ENCODE measurements at places on chromosomes 7 and 10.

DNA sequence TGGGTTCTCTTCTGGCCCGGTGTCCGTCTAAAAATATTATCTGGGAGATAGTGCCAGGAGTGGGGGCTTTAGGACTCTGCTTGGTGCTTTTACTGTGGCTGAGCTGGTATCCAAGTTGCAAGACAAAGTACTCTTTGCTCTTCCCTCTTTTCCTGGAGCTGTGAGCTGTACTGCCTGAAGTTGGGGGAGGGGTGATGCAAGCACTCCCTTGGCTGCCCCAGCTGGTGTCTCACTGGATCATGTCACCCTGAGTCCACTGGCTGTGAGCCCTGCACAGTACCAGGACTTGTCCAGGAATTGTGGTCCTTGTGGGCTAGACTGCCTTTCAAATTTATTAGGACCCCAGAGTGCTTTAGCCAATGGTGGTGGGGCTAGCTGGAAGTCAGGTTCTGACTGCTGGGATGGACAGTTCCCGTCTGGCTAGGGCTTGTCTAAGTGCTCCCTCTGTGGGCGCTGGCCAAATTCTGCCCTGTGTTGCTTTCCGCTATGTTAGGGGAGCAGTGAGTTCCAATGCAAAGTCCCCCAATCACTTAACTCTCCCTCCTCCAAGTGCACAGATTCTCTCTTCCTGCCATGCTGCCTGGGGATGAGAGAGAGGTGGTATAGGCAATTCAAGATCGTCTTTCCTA is 13.1 kb downstream of the CC2D2B start:
- no peak for DNase-seq

GRCh38 chr10:44459671-44460070 is 74.8 kb upstream of the CXCL12 start:
- no peak for DNase-seq

DNA sequence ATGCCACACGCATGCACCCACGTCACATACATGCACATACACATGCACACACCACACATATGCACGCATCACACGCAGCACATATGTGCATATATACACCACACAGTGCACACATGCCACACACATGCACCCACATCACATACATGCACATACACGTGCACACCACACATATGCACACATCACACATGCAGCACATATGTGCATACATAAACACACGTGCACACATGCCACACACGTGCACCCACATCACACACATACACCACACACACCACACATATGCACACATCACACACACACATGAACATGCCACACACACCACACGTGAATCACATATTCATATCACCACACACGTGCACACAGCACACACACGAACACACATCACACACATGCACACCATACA is 338.8 kb downstream of the PTPRN2 start:
- no peak for DNase-seq

GRCh38 chr7:32206987-32207386 is 136.8 kb upstream of the PDE1C start:
- DNase-seq: no peak

GRCh38 chr7:46207931-46208634 is 287.0 kb upstream of the IGFBP3 start:
- no peak for DNase-seq

DNA sequence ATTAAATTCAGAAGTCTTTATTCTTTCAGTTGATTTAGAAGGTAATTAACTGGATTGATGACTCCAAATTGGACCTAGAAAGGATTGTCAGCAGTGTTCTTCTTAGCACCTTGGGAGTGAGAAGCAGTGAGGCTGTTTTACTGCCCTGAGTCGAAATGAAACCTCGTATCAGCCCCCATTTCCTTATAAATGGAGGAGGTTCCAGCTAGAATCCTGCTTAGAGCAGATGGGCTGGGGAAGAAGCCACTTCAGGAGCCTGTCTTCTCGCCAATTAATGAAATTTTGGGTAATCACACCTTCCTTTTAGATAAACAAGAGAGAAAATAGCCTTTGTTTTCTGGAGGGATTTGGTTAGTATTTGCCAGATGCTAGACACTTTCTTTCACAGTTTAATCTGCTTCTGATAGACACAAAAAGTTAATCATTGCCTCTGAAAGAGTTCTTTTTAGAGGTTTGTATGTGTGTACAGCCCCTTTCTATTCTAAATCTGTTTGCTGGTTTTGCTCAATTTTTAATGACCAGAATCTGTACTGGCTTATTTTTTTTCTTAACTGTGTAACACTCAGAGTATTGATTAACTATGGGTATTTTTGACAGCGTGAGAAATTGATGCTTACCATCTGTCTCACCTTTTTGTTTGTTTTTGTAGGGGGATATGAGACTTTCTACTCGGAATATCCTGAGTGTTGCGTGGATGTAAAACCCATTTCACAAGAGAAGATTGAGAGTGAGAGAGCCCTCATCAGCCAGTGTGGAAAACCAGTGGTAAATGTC is 4.6 kb downstream of the DUSP5 start:
- no peak for DNase-seq

- no peak for DNase-seq
Measured at GRCh38 chr10:17907641-17908040, 44.1 kb upstream of the SLC39A12 start.

DNA sequence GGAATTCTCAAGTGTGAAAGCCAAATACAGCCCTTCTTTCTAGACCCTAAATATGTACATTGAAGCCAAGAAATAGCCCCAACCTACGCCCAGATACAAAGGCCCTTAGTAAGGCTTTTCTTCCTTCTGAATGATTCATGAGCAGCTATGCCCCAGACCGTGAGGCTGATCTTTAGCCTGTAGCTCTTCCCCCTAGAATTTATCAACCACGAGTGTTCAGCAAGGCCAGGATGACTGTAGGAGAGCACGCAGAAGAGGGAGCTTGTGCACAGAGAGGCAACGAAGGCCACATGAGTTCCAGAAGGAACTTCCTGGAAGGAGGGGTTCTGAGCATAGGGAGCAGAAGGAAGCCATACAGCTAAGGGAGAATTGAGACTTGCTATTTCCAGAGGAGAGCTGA is 53.0 kb upstream of the HABP2 start:
- DNase-seq: no peak

GRCh38 chr10:127694580-127695193 is 42.3 kb upstream of the FOXI2 start:
- peak; percentile 35 for DNase-seq

- DNase-seq: no peak
Measured at GRCh38 chr10:61189912-61190311, 245.9 kb upstream of the RHOBTB1 start.

- DNase-seq: no peak
Measured at GRCh38 chr7:1123715-1124114, 35.8 kb downstream of the GPER1 start.

DNA sequence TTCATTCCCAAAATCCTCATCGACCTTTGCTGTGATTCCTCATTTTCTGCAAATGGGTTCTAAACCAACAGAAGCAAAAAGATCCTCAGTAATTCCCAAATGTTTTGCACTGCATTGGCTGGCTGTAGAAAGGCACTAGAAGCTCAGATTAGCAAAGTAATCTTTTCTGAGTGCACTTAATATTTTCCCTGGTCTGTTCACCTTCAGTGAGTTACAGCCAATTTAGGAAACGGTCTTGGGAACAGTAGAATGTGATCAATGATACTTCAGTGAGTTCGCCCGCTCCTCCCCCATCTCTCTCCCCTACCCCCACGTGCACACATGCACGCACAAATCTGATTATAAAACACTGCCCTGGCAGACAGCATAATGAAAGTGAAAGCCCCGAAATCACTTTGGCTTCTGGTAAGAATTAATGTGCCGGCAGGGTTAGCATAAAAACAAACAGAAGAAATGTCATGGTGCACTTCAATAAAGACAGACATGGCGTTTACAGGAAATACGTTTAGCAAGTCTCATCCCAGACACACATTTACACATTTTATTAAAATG is 201.3 kb upstream of the CDCA7L start:
- no peak for DNase-seq

DNA sequence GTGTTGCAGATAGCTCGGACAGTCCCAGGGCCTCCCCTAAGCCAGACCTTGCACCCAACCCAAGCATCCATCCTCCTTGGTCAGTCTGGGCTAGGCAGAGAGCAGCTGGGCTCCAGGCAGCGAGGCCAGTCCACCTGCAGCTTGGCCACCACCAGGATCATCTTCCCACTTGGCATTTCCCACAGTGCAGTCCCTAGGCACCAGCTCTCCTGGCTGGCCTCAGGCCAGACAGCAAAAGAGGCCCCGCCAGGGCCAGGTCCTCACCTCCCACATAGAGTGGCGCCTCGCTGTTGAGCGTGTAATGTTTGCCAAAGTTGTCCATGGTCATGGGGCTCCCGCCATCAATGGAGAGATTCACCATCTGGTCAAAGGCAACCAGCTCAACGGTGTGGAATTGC is 171.7 kb downstream of the LCOR start:
- DNase-seq: no peak

DNA sequence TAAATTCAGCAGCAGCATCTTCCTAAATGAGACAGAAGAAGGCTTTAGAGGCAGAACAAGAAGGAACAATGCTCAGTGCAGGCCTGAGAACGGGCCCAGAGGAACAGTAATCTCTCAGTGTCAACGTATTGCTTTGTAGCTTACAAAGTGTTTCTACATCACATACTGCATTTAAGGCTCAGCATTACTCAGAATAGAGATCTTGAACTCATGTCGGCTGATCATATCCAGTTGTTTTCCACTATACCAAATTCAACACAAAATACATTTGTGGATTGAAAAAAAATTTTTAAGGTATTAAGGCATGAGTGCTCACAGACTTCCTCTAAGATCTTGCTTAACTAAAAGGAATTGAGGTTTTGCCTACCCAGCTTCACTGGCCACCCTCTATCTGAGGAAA is 325.1 kb downstream of the HPSE2 start:
- DNase-seq: no peak

- DNase-seq: no peak
Measured at GRCh38 chr7:114085592-114086501, 167.0 kb upstream of the PPP1R3A start.

- no peak for DNase-seq
Measured at GRCh38 chr7:155778349-155778748, 33.9 kb downstream of the SHH start.

DNA sequence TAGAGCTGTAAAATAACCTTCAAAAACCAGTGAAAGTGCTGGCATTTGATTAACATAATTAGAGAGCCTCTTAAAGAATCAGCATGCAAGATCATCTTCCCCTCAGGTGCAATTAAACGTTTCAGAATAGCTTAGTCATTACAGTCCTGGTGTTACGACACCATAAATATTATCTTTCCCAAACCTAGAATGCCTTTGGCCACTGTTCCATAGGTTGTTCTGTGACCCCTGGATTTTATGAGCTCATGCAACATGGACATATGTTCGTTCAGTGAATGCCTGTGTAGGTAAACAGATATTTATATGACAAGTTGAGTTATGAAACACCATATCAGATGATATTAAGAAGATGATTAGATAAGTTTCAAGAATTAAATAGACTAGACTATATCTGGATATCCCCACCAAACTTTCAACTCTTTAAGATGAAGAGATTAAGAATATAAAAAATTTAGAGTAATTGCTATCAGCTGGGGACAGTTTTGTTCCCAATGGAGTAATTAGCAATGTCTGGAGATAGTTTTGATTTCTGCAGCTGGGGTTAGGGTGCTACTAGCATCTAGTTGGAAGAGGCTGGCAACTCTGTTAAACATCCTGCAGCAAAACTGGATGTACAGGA is 263.5 kb upstream of the DKK1 start:
- DNase-seq: no peak

DNA sequence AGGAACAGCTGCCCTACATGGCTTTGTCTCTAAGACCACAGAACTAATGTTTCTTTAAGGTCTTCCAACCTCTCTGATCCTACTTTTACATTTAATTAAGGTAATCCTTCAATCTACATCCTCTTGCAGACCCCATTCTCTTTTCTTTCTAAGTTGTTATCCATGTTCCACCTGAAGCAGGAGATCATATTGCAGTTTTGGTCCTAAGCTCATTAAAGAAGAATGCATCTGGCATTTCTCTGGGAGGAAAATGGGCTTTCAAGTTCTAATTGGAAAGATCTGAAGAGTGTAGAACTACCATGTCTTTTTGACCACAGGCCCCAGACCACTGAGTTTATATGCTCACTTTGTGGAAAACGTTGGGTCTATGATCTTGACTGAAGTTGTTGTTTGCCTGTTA is 111.2 kb downstream of the SEM1 start:
- no peak for DNase-seq

GRCh38 chr10:19762026-19762425 is 54.2 kb upstream of the PLXDC2 start:
- DNase-seq: no peak

- no peak for DNase-seq
Measured at GRCh38 chr10:96703358-96703757, 17.0 kb downstream of the PIK3AP1 start.

- no peak for DNase-seq
Measured at GRCh38 chr7:90617442-90617841, 21.3 kb downstream of the CDK14 start.

- no peak for DNase-seq
Measured at GRCh38 chr7:47441796-47442604, 139.9 kb downstream of the TNS3 start.

DNA sequence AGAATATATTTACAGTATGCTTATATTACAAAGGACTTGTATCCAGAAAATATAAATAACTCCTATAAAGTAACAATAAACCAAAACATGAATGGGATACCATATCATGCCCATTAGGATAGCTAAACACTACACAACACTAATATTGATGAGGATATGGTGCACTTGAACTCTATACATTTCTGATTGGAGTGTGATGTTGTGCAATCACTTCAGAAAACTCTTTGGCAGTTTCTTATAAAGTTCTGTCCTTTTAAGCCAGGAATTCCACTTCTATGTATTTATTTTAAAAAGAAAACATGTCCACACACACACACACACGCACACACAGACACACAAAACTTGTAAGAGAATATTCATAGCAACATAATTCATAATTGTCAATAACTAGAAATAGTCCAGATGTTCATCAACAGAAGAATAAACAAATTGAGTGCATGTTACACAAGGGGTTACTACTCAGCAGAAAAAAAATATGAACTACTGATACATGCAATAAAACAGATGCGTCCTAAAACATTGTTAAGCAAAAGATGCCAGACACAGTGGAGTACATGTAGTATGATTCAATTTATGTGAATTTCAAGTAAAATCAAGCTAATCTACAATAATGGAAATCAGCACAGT is 416.0 kb downstream of the PLXDC2 start:
- no peak for DNase-seq

GRCh38 chr10:62433901-62434300 is 59.7 kb downstream of the ZNF365 start:
- no peak for DNase-seq

DNA sequence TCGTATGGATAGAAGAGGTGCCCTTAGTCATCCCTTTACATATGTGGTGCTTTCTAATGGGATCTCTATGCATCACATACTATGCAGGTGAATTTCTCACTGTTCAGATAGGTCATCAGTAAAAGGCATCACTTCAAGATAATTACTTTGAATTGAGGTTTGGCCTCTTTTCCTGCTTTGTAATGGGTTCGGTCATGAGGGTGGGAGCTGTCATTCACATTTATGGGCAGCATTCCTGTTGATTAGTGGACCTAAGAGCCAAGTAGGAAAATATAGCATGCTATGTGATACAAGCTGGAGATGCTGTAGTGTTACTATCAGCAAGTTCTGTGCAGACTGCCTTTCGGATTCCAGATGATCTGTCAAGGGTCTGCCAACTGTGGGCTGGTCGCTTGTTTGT is 156.3 kb downstream of the LCOR start:
- DNase-seq: no peak

Data from stimulated activated naive CD8-positive, alpha-beta T cell treated with anti-CD3 and anti-CD28 coated beads, Interleukin-15, amount 100 ng/mL, for 72 hours (primary cell).